ENCODE measurements at places on chromosomes 2 and 18.
A peak's percentile ranks its signal among the peaks of the same experiment; 100 is the strongest.

DNA sequence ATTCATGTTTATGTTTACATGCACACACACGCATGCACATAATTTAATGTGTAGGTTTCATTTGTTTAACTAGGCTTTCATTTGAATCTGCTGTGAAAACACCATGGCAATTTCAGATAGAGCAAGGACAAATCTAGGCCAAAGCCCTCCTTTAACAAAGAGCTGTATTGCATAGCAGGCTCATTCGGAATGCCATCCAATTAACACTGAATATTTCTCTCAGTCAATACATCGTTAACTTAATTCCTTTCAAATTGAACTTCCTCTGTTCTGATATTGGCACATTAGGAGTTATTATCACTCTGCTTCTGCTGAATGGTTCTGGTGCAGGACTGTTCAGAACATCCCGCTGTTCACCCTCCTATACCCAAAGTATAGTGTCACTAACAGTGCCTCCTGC is 435.1 kb upstream of the CDH20 start:
- DNase-seq, result no peak

GRCh38 chr2:33419581-33420200 is 56.8 kb upstream of the RASGRP3 start:
- no peak for DNase-seq

DNA sequence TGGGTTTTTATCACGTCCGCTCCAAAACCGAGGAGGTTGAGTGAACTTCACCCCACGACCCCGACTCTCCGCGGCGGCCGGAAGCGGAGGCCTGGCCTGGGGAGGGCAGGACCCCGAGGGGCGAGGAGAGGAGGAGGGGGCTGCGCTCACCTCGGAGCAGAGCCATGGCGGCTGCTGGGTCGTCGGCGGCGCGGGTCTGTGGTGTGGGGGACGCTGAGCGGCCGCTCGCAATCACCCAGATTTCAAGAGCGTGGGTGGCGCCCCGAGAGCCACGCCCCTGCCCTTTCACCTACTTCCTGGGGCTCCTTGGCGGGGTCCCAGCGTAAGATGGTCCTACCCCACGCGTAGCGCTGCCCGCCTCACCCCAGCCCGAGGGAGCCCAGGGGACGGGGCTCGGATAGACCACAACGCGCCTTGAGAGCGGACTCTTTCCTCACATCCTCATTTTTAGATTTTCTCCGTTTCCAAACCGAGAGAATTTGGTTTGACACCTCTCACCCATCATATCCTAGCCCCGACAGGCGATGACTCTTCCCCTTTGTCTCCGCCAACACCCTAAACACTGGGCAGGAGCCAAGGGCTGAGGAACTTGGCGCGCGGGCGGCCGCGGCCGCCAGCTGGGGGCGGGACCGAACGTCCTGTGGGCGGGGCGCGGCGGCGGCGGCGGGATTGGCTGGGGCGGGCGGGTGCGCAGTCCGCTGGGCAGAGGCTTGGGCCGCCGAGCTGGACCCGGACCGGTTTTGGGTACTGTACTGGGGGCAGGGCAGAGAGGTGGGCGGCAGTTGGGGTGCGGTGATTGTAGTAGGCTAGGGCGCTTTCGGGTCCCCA is at the start of gene ACAA2:
Gene ACAA2, minus strand, starts transcription at position 215 of the 828 bp plus-strand sequence. Its CDS starts 49 bp downstream, at position 166.
- DNase-seq, result peak; percentile 93

- DNase-seq, result no peak
These were observed 26.9 kb downstream of the GPR55 start for GRCh38 chr2:230898016-230898712.

GRCh38 chr2:137677466-137677865 is 286.8 kb upstream of the HNMT start:
- no peak for DNase-seq

GRCh38 chr18:73791081-73791480 is 356.6 kb downstream of the FBXO15 start:
- DNase-seq, result no peak

- no peak for DNase-seq
These were observed 1566.6 kb upstream of the SLC39A10 start for GRCh38 chr2:194090251-194090905.

DNA sequence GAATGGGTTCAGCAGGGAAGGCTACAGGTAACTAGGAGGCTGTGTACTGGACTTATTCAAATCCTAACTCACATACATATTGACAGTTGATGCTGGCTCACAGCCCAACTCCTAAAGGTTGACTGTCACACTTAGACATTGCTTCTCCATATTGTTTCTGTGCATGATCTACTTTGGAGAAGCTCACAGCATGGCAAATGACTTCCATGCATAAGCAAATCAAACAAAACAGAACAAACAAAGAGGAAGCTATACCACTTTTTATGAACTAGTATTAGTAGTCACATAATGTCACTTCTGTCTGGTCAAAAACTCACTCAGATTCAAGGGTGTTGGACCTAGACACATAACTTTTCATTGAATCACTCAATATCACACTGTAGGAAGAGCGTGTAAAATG is 43.8 kb upstream of the CDH19 start:
- DNase-seq, result no peak

GRCh38 chr2:17892770-17893534 is 14.5 kb downstream of the KCNS3 start:
- no peak for DNase-seq

GRCh38 chr2:101273056-101273455 is 20.4 kb downstream of the CNOT11 start:
- DNase-seq, result no peak
